ENCODE measurements at places on chromosomes 5 and 9.

GRCh38 chr9:88949425-88949824, 41.8 kb upstream of the S1PR3 start:
- no peak overlapping the region for H3K27ac ChIP-seq
- no peak overlapping the region for H3K4me3 ChIP-seq
- H3K36me3 ChIP-seq = no peaks in the 10 kb centered on the region

- H3K27me3 ChIP-seq = no peaks in the 10 kb centered on the region
- no peak overlapping the region for H3K27ac ChIP-seq
- H3K4me1 ChIP-seq = no peaks in the 10 kb centered on the region
- no peak overlapping the region for H3K4me3 ChIP-seq
Observed at GRCh38 chr9:136489731-136490130, 6.9 kb upstream of the SEC16A start.

GRCh38 chr9:72193478-72193881, 44.2 kb downstream of the GDA start:
- no peaks in the 10 kb centered on the region for H3K36me3 ChIP-seq
- H3K27me3 ChIP-seq = no peaks in the 10 kb centered on the region
- no peak overlapping the region for H3K27ac ChIP-seq
- no peak for DNase-seq
- H3K4me1 ChIP-seq = no peaks in the 10 kb centered on the region
- H3K4me3 ChIP-seq = no peak overlapping the region

DNA sequence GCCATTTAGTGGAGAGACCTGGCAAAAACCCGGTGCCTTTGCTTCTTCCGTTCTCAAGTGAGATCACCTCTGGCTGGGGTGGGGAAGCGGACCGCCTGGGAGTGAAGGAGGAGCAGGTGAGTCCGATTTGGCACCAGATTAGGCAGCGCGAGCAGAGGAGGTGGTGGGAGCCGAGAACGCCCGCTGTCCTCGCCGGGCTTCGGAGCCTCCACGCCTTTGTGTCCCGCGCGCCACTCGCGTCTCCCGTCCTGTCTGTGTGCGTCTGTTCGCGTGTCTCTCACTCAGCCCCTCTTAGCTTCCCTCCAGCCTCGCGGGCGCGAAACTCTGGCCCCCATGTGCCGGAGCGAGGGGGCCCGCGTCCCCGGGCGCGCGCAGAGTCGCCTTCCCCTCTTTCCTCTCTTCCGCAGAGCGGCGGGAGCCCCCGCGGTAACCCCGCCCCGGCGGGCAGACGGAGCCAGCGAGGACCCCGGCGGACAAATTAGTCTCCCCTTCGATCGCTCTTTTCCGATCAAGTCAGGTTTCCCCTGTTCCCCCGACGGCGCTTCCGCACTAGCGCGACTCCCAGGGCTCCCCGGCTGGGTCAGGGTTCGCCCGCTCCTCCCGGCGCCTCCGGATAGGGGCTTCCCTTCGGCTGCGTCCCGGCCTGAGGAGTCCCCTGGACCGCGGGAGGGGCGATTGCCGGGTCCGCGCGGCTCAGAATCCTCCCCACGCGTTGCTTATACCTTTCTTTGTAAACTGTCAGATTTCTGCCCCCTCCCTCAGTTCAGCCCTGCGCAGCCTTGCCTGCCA, 7.1 kb downstream of the POU4F3 start:
- H3K27me3 ChIP-seq = peaks cover 60% of the 10 kb centered on the region
- no peaks in the 10 kb centered on the region for H3K4me1 ChIP-seq
- no peaks in the 10 kb centered on the region for H3K36me3 ChIP-seq
- no peak overlapping the region for H3K27ac ChIP-seq
- DNase-seq = no peak
- H3K4me3 ChIP-seq = no peak overlapping the region

DNA sequence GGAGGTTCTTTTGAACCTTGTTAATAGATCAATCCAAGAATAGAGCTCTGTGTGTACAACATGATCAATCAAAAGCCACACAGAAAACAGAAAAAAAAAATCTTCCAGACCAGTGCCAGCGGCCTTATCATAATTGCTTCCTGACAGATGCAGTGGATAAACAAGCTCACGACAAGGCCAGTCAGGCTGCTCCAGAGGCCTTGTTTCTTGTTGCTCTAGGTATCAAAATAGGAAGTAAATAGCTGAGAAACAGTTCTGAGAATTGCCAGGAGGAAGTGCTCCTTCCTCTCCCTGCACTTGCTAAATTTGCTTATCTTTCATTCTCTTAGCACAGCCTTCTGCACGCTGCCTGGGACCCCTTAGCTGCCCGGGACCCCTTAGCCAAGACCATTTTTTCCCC, 199.0 kb upstream of the TARS1 start:
- H3K4me1 ChIP-seq = no peaks in the 10 kb centered on the region
- no peaks in the 10 kb centered on the region for H3K27me3 ChIP-seq
- H3K36me3 ChIP-seq = no peaks in the 10 kb centered on the region
- peak; percentile 36 for DNase-seq
- H3K4me3 ChIP-seq = no peak overlapping the region

DNA sequence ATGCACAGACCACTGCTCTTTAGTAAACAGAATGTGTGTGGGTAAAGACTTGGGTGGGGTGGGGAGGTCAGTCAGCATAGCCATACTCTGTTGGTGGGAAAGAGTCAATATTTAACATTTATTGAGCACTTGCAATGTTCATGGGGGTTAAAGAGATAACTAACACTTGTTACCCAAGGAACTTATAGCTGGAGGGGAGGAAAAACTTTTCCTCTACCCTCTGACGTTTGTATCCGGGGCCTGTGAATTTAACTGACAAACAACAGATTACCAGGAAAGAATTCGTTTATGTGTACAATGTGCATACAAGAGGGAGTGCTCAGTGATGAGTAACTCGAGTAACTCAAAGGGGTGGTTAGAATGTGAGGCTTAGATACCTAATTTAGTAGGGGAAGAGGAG, 6.8 kb upstream of the CLINT1 start:
- no peaks in the 10 kb centered on the region for H3K4me1 ChIP-seq
- H3K27me3 ChIP-seq = no peaks in the 10 kb centered on the region
- H3K4me3 ChIP-seq = no peak overlapping the region
- no peak overlapping the region for H3K27ac ChIP-seq
- no peaks in the 10 kb centered on the region for H3K36me3 ChIP-seq
- DNase-seq = no peak

DNA sequence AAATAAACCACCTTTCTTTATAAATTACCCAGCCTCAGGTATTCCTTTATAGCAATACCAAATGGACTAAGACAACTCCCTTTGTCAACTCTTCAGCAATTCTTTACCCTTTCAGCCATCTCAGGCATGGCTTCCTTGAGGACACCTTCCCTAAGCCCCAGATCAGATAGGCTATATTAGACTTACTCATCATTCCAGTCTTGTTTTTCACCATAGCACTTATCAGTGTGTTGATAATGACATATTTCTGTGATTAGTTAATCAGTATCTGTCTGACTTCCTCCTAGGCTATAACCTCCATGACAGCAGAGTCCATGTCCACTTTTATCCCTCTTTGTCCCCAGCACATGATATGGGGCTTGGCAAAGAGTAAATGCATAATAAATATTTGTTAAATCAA, 238.1 kb downstream of the ACTL7B start:
- DNase-seq = no peak
- no peaks in the 10 kb centered on the region for H3K4me1 ChIP-seq
- no peak overlapping the region for H3K27ac ChIP-seq
- H3K4me3 ChIP-seq = no peak overlapping the region

DNA sequence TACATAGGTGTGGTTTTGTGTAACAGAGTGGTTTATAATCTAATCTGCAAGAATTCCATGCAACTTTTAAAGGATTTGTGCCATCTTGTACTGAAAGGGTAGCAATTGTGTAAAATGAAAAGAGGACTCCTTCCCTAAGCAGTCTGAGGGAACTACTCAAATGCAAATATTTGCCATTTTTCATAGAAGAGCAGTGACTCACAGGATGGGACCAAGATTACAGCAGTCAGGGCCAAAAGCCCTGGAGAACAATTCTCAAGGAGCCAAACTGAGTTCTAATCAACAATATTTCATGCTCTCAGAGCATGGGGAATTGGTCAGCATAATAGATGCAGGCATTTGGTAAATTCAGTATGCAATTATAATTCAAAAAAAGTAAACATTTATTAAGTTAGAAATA, 495.8 kb downstream of the CHSY3 start:
- DNase-seq = no peak
- no peaks in the 10 kb centered on the region for H3K4me1 ChIP-seq
- H3K27ac ChIP-seq = no peak overlapping the region
- H3K4me3 ChIP-seq = no peak overlapping the region
- H3K27me3 ChIP-seq = no peaks in the 10 kb centered on the region

- H3K27ac ChIP-seq = no peak overlapping the region
- no peaks in the 10 kb centered on the region for H3K36me3 ChIP-seq
- H3K27me3 ChIP-seq = peaks cover 8% of the 10 kb centered on the region
- no peak overlapping the region for H3K4me3 ChIP-seq
- H3K4me1 ChIP-seq = peaks cover 2% of the 10 kb centered on the region
Observed at GRCh38 chr5:129460936-129461710, 1.0 kb downstream of the ADAMTS19 start.

Measured in lung (tissue), 17 donors.